ENCODE measurements at places on chromosomes 2 and 18.

DNA sequence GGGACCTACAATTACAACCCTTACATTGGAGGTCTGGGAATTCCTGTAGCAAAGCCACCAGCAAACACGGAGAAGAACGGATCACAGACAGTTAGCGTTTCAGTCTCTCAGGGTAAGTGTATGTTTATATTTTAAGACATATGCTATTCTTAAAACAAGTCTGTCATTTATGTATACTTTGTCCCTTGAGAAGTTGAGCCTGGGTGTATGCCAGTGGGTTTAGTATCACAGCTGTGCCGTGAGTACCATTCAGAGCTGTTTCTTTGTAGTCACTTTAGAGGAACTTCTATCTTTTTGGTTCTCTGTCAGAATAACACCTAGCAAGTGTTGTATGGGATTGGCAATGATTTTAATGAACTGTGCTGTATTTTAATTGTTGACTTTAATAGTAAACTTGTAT is 125.6 kb downstream of the BIRC6 start:
- DNase-seq: no peak

- no peak for DNase-seq
These were observed 42.1 kb upstream of the MBOAT2 start for GRCh38 chr2:9045595-9045994.

GRCh38 chr2:207260021-207260420 is 94.3 kb upstream of the KLF7 start:
- no peak for DNase-seq

GRCh38 chr2:10504994-10505820 is 57.1 kb upstream of the ODC1 start:
- no peak for DNase-seq

DNA sequence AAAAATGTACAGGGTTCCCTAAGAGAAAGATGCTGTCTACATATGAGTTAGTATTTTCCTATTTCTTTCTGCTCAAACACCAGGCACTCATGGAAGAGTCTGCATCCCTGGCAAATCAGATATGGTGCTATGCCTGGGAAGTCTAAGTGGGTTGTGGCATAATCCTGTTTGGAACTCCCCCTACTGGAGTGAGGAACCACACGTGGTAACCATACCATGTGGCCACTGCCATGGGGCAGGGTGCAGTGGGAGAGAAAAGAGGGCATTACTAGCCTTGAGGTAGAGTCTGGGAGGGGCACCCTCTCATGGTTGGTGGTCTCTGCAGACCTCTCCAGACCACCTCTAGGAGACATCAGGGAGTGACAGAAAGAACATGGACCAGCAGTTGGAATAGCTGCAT is 257.9 kb upstream of the ATP5MC3 start:
- no peak for DNase-seq

GRCh38 chr2:239164335-239164871 is 236.4 kb downstream of the HDAC4 start:
- DNase-seq: no peak

- DNase-seq: no peak
These were observed 234.6 kb downstream of the HAUS1 start for GRCh38 chr18:46338766-46339165.

GRCh38 chr2:7900593-7900992 is 781.3 kb upstream of the ID2 start:
- no peak for DNase-seq

DNA sequence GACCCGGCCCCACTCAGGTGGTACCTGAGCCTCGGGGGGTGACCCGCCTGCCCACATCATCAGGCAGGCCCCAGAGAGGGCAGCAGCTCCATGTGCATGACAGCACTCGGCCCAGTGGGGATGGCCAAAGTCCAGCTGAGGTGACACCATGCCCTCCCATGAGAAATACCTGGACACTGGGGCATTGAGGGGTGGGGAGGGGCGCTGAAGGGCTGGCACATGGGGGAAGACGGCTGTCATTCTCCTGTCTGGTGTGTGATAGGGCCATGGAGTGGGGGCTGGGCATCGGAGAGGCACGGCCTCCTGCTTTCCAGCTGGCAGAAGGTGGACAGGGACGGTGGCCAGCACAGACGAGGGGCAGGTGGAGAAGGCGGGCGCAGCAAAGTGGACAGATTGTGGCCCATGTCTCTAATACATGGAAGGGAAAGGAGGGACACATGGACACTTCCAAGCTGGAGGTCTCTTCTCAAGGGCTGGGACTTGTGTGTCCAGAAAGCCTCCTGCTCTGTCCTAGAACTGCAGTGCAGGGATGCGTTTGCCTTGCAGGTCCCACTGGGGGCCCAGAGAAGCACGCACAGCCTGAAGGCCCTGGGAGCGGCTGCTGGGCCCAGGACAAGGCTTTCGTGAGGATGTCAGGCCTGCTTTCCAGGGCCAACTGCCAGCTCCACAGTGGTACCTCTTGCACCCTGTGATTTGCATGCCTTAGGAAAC is 302.2 kb downstream of the NDUFA10 start:
- no peak for DNase-seq

DNA sequence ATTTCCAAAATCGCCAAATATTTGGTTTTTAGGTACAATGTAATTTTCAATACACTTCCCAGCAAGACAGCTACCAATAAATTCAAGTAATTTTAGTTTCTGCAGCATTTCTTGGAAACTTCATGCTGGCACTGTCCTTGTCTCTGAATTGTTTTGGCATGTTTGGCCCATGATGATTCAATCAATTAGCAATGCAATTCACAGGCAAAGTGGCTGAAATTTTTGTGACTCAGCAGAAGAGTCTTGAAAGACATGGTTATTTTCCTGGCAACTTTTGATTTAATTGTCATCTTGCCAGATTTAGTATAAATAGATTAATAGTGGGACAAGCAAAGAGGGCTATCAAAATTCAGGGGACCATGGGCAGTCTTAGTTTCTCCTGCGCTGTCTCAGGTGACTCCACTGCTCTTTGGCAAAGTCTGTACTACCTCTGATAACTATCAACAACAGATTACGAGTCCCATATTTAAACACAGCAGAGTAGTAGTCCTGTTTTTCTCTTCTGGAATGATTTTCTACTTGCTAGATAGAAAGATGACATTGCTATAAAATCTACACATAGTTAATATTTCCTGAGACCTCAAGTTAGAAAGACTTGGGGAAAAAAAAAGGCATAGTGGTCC is 88.9 kb upstream of the CYP26B1 start:
- DNase-seq: no peak

DNA sequence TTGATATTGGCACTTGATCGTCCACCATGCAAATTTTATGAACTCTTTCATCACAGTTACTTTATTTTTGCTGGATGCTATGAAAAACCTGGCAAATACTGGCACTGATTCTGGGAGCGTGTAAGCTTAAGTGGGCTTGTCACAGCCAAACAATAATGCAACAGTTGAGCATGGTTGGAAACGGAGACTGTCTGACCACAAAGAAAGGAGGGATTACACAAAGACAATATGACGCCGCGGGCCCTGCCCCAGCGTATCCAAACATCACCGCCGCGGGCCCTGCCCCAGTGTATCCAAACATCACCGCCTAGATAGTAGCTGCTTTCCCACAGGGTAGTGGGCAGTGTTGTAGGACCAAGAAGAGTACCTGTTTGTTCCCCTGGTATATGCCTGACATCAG is 135.9 kb downstream of the PRPF40A start:
- DNase-seq: no peak

All from NCI-H1105 treated with DMSO at 0.1 percent for 48 hours (cell line).